Activated CD4-positive, CD25-positive, alpha-beta regulatory T cell (primary cell): ENCODE measurements at places on chromosomes 16 and 17.

DNA sequence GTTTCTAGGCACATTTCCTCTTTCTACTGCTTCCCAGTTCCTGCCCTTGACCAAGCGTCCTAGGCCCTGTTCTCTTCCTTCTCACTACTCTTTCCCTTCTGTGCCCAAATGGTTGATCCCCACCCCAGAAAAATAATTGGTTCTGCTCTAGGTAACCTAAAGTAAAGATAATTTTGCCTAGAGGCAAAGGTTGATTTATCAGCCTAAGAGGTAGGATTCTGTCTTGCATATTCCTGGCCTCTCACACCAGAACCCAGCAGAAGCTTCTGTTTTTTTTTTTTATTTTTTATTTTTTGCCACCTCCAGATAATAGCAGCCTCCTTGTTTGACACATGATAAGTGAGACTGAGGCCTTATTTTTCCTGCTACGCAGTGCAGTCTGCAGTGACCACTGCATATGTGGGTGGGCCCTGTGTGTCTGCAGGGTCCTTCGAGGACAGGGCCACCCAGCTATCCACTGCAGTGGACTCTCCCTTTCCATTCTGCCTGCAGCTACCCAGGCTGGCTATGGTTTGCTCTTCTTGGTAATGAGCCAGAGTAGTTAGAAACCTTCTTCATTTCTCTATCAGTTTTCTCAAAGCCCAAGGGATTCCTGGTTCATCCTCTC is 701 bp downstream of the PIPOX start:
- DNase-seq = no peak

GRCh38 chr16:35207059-35207999 is 1747.9 kb downstream of the TP53TG3F start:
- DNase-seq = no peak

DNA sequence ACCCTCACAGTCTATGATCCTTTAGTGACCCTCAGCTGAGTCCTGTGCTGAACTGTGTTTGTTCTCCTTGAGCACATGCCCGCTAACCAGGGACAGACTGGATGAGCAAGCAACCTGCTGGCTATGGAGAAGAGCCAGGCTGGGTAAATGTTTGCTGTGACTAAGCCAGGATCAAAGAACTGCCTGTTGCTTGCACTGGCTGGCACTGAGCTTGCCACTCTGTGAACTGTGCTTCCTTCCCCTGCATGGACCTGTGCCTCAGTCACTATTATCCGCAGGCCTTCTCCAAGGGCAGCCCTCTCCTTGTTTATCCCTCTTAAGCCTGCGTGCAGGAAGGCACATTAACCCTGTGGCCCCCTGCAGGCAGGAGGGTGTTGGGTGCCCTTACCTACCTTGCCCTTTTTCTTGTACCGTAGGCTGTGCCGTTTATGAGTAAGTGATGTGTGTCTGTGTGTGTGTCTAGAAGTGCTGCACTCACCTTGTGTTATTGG is 7.4 kb downstream of the PNPO start:
- no peak for DNase-seq

DNA sequence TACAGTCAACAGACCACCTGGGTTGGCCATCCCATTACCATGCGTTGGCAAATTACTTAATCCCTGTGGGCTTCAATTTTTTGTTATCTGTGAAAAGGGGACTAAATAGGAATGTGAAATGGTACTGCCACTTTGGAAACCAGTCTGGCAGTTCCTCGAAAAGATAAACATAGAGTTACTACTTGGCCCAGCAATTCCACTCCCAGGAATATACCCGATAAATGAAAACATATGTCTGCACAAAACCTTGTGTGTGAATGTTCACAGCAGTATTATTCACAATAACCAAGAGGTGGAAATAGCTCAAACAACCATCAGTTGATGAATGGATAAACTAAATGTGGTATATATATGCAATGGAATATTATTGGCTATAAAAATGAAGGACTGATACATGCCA is 87.9 kb downstream of the TANGO6 start:
- no peak for DNase-seq

- no peak for DNase-seq
Observed at GRCh38 chr17:77734371-77735080, 224.0 kb upstream of the TNRC6C start.

- no peak for DNase-seq
Observed at GRCh38 chr17:35117984-35118383, 1.7 kb downstream of the RAD51D start.

- DNase-seq = no peak
Observed at GRCh38 chr16:18797746-18798145, 3.6 kb downstream of the ARL6IP1 start.

- DNase-seq = no peak
Observed at GRCh38 chr17:39706383-39706782, 6.5 kb downstream of the ERBB2 start.

DNA sequence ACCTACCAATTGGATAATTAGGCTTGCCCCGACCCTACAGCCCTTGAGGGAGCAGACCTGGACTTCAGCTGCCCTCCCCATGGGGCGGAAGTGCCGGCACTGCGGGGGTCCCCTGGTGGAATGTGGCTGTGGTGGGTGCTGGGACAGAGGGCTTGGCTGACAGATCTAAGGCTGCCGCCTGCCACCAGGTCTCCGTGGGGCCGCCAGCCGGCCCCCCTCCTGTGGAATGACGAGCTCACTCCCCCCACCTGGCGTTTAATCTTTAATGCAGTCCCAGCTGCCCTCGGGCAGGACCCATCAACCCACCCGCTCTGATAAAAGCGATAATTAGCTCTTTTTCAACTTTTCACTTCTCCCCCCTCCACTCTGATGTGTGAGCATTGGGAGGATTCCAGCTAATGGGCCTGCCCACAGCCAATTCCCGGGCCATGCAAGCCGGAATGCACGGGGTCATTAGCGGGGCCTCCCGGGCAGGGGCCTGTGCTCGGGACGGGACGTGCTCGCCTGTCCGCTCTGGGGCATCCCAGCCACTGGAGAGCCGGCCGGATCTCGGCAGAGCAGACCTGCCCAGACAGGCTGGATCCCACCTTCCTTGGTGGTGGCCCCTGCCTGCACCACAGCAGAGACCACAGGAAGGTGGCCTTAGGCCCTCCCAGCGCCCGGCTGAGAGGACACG is 28.3 kb upstream of the GOSR2 start:
- DNase-seq = no peak

DNA sequence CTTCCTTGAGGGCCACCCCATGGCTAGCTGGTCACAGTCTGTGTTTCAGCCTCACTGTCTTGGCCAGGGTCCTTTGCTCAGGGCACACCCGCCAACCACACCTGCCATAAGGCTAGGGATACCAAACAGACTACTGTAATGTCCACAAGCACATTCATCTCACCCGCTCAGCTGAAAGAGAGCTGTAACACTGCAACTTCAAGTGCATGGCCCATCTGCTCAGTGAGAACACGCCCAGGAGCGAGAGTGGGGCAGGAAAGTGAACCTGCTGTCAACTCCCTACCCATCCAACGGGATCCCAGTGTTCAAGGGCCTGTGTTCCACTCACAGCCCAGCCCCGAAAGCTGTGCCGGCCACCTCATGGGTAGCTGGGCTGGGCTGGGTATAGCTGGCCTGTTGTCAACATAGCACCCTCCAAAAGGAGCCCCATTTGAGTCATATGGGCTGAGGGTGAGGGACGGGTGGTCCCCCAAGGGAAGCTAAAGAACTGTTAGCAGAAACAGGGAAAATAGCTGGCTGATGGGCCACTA is 55.7 kb downstream of the SCNN1B start:
- no peak for DNase-seq

DNA sequence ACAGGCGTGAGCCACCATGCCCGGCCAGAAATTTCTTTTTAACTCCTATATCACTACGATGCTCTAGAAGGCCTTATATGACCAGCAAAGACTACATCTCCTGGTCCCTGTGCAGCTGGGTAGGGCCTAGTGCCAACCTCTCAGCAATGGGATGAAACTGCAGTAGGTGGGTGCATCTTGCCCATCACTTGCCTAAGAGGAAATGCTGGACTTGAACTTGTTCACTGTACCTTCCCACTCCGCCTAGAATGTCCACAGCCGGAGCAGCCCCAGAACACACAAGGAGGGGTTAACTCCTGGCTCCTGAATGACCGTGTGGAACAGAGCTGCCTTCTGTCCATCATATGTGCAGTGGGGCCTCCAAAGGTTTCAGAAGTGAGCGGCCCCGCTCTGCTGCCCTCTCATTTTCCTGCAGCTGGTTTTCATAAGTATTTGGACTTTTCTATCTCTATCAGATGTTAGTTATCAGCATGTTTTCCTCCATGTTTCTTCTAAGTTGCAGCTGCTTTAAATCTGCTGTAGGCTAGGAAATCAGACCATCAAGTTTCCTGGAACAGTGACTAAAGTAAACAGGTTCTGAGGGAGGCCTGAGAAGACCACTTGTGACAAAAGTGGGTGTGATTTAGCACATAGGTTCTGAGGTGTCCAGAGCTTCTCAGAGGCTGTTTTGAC is 52.5 kb downstream of the WSB1 start:
- no peak for DNase-seq

DNA sequence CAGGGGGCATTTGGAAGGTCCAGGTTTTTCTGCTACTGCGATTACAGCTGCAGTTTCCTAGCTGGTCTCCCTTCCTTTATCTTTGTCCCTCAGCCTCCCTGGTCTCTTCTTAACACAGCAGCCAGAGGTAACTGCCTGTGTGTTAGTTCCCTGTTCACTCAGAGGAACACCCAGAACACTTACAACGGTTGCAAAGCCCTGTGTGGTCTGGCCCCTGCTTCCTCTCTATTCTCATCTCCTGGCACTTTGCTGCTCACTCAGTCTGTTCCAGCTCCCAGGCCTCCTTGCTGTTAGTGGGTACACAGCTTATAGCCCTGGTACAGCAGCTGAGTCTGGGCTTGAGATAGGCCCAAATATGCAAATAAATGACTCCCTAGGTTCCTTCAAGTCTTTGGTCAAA is 16.4 kb downstream of the NTN1 start:
- no peak for DNase-seq

DNA sequence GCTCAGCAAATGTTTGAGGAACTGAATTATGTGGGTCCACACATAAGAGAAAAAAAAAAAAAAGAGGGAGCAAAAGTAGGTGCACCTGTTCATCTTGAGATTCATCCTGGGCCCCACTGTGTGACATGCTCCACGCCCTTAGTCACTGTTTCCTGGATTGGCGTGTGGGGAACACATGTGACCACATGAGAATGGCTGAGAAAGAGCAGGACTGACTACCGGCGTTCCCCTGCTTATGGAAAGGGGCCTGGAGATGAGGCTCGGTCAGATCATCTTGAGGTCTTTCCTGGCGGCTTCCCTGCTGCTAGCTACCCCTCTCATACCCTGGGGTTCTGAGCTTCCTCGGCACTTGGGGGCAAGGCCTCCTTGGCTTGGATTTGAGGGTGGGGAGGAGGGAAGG is 3.9 kb downstream of the DEXI start:
- no peak for DNase-seq

- no peak for DNase-seq
Observed at GRCh38 chr16:86708431-86708830, 130.1 kb downstream of the FOXL1 start.

GRCh38 chr17:27404676-27405075 is 51.6 kb upstream of the KSR1 start:
- no peak for DNase-seq

GRCh38 chr17:44004077-44004760 is at the start of gene NAGS:
TSS of gene NAGS (plus strand) at chr17:44004622. CDS start at chr17:44004664, 42 bp downstream.
- DNase-seq = no peak

DNA sequence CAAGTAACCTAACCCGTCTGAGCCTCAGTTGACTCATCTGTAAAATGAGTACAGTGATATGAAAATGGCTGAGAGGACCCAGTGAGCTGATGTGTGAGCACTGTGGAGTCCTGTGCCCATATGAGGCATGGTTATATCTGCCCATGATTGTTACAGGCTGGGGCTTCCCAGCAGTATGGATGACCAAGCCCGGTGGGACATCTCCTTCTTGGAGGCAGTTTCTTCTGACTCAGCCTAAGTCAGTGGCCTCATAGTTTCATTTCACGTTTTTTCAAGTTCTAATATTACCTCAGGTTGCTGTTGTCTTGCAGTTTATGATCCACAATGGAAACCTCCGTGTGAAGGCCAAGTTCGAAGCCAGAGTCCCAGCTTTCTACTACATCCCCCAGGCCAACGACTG is 4.8 kb downstream of the ADAP2 start:
- no peak for DNase-seq

GRCh38 chr17:14805348-14805747 is 459.8 kb downstream of the PMP22 start:
- DNase-seq = no peak
